ENCODE measurements at places on chromosomes 3 and 15.

DNA sequence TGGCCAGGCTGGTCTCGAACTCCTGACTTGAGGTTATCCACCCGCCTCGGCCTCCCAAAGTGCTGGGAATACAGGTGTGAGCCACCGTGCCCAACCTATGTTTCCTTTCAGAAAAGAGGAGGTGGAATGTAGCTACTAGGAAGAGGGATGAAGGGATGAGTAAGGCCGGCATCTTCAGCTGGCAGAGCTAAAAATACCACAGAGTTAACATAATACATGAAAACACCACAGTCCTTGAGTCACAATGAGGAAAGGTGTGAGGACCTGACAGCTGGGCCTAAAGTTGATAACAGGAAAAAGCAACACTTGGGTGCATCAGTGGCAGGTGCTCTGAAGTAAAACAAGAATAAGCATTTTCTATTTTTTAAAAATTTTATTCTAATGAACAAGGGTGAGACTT, 392.2 kb downstream of the DIPK2A start:
- peaks cover 1% of the 10 kb centered on the region for H3K36me3 ChIP-seq
- no peaks in the 10 kb centered on the region for H3K4me1 ChIP-seq
- DNase-seq, result no peak
- no peaks in the 10 kb centered on the region for H3K27me3 ChIP-seq

- no peaks in the 10 kb centered on the region for H3K36me3 ChIP-seq
- DNase-seq, result no peak
- no peaks in the 10 kb centered on the region for H3K27me3 ChIP-seq
- H3K4me3 ChIP-seq, result no peak overlapping the region
- no peaks in the 10 kb centered on the region for H3K4me1 ChIP-seq
Measured at GRCh38 chr3:35598804-35599203, 40.5 kb upstream of the ARPP21 start.

DNA sequence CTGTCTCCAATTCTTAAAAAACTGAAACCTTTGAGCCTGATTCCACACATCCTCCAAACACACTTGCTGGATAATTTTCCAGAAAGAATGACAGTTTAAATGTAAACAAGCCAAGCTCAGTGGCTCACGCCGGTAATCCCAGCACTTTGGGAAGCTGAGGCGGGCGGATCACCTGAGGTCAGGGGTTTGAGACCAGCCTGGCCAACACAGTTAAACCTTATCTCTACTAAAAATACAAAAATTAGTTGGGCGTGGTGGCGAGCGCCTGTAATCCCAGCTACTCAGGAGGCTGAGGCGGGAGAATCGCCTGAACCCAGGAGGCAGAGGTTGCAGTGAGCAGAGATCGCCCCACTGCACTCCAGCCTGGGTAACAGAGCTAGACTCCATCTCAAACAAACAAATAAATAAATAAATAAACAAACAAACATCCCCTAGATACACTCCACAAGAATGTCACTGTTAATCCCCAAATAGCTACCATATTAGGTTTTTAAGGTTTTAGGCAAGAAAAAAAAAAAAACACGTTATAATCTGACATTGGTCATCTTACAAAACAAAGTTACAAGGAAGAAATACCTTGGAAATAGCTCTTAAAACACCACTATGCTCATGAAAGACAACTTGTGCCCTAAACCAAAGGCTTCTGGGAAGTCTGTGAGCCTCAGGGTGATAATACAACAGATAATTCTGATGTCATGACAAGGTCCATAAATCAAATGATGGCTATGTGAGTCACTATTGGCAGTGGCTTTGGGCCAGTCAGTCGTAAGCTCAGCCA, 13.2 kb downstream of the TNIK start:
- DNase-seq, result no peak
- no peak overlapping the region for H3K27ac ChIP-seq
- peaks cover 46% of the 10 kb centered on the region for H3K4me1 ChIP-seq
- no peaks in the 10 kb centered on the region for H3K27me3 ChIP-seq

DNA sequence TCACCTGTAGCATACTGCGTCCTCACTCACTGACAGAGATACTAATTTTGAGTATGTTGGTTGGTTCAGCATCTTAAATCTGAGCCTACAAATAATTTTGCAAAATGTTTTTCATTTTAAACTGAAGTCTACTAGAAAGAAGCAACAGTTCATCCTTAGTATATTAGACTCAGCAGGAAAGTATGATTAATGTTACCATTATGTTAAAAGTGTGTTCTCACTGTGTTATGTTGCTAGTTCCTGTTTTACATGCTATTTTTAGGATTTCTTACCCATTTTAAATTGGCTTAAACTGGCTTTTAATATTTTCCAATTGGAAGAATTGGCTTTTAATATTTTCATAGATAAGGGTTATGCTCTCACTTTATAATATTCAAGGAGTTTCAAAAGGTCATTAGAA, 25.7 kb downstream of the ACKR4 start:
- H3K4me1 ChIP-seq, result peaks cover 9% of the 10 kb centered on the region
- H3K4me3 ChIP-seq, result no peak overlapping the region
- H3K27ac ChIP-seq, result no peak overlapping the region
- no peaks in the 10 kb centered on the region for H3K27me3 ChIP-seq
- peaks cover 21% of the 10 kb centered on the region for H3K36me3 ChIP-seq

DNA sequence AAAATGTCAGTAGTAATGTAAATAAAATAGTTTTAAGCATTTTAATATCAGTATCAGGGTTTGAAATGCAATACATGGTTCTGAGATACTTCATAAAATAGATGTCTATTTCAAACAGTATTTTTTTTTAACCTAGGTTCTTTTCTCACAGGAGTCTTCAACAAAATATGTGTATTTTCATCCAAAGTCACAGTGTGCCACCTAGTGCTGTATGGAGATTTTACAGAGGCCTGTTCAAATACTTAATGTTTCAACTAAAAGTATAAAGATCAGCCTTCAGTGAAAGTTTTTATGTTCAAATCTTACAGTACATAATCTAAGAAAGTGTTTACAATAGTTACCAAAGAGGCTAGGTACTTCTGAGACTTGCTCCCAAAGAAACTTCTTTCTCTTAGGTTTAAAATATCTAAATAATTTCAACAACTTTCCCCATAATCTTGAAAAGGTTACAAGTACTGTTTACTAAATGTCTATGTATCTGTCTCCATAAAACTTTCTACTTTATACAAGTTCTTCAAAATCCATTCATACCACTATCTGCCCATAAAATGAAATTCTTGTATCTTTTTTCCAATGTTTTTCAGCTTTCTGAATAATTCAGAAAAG, 38.3 kb downstream of the SCAPER start:
- peaks cover 12% of the 10 kb centered on the region for H3K36me3 ChIP-seq
- DNase-seq, result no peak
- no peak overlapping the region for H3K4me3 ChIP-seq

DNA sequence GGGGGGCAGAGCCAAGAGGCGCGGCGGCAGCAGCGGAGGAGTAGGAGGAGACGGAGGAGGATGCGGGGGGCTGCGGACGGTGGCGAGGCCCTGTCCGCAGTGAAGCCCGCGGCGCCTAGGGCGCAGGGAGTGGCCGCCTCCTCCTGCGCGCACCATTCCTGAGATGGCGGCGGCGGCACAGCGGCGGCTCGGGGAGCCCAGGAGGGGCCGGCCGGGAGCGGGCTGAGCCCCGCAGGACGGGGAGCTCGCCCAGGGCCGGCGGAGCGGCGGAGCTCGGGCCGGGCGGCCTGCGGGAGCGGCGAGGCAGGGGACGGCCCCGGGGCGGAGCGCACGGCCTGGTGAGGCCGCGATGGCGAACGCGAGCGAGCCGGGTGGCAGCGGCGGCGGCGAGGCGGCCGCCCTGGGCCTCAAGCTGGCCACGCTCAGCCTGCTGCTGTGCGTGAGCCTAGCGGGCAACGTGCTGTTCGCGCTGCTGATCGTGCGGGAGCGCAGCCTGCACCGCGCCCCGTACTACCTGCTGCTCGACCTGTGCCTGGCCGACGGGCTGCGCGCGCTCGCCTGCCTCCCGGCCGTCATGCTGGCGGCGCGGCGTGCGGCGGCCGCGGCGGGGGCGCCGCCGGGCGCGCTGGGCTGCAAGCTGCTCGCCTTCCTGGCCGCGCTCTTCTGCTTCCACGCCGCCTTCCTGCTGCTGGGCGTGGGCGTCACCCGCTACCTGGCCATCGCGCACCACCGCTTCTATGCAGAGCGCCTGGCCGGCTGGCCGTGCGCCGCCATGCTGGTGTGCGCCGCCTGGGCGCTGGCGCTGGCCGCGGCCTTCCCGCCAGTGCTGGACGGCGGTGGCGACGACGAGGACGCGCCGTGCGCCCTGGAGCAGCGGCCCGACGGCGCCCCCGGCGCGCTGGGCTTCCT, at the start of gene GPR27:
TSS of gene GPR27 (plus strand) at position 155 of the 909 bp plus-strand sequence. CDS start at position 350, 195 bp downstream.
- peaks cover 6% of the 10 kb centered on the region for H3K4me1 ChIP-seq
- H3K27ac ChIP-seq, result no peak within 1 kb of the TSS
- peaks cover 52% of the 10 kb centered on the region for H3K27me3 ChIP-seq
- peak within 1 kb of the TSS; percentile 57 for H3K4me3 ChIP-seq

DNA sequence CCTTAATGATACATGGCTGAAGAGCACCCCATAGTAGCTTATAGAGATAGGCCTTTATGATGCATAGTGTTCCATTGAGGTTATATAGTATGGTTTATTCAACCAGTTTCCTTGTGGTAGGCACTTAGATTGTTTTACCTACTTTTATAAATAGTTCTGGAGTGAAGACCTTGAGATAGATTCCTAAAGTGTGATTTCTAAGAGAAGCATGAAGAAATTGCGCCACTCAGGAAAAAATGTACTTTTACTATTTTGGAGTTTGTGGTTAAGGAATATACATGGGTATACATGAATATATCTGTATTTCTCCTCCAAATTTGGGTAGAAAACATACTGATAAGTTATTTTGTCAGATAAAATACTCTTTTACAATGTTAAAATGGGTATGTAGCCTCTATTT, 70.5 kb downstream of the CHD2 start:
- H3K27me3 ChIP-seq, result no peaks in the 10 kb centered on the region
- no peak overlapping the region for H3K4me3 ChIP-seq
- H3K4me1 ChIP-seq, result peaks cover 37% of the 10 kb centered on the region
- peaks cover 50% of the 10 kb centered on the region for H3K36me3 ChIP-seq

GRCh38 chr3:40827226-40827625, 302.5 kb downstream of the ZNF621 start:
- no peak overlapping the region for H3K4me3 ChIP-seq
- H3K36me3 ChIP-seq, result no peaks in the 10 kb centered on the region
- no peaks in the 10 kb centered on the region for H3K27me3 ChIP-seq
- H3K27ac ChIP-seq, result no peak overlapping the region
- H3K4me1 ChIP-seq, result no peaks in the 10 kb centered on the region

- H3K4me3 ChIP-seq, result no peak overlapping the region
- no peak overlapping the region for H3K27ac ChIP-seq
- no peak for DNase-seq
- H3K4me1 ChIP-seq, result no peaks in the 10 kb centered on the region
- H3K27me3 ChIP-seq, result peaks cover 8% of the 10 kb centered on the region
Measured at GRCh38 chr3:39241561-39241960, 38.3 kb downstream of the CX3CR1 start.

GRCh38 chr15:92886042-92886537, 14.0 kb upstream of the CHD2 start:
- H3K36me3 ChIP-seq, result peaks cover 62% of the 10 kb centered on the region
- H3K27me3 ChIP-seq, result peaks cover 5% of the 10 kb centered on the region
- H3K4me3 ChIP-seq, result peak overlapping the region; percentile 86
- DNase-seq, result no peak
- H3K4me1 ChIP-seq, result peaks cover 62% of the 10 kb centered on the region
- H3K27ac ChIP-seq, result peak overlapping the region; percentile 86

DNA sequence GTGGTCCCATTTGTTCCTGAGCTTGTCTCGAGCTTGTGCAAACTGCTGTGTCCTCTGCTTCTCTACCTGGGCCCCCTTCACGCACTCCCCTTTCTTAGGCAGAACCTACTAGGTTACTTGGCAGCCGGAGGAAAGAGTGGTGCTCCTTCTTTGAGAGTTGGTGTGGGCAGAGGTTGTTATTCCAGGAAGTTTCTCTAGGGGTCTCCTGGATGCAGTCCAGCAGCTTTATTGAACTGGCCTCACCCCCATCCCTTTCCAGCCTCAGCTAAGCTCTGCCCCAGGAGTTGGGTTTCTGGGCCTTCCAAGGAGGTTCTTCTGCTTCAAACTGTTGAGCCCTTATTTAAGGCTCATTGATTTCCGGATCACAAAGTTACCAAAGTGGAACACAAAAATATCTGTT, 103.2 kb downstream of the C3orf70 start:
- no peak for DNase-seq
- H3K4me3 ChIP-seq, result no peak overlapping the region
- no peaks in the 10 kb centered on the region for H3K27me3 ChIP-seq
- no peaks in the 10 kb centered on the region for H3K4me1 ChIP-seq

DNA sequence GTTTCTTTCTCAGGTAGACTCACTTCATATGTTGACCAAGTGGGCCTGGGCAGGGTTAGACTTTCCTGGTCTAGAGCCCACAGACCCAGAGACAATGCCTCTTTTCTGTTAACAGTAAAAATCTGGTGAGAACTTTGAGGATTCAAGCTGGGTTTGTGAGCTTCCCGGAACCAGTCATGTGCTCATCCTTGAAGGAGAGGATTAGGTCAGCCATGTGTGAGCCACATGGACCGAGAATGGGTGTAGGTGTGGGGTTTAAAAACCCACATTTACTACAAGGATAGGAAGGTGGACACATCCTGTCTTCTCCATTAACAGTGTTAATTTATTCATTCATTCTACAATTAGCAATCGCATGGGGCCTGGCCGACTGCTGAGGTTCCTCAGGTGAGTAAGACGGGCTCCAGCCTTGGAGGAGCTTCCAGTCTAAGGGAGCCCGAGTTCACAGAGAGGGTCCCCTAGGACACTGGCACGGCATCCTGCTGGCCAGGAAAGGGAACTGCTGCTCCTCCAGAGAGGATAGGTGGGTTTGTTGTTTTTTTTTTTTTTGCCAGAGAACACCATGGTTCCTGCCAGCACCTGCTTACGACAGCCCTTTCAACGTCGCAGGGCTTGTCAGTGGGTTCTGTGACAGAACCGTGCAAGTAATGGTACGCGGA, 69.0 kb downstream of the SQOR start:
- no peak for DNase-seq
- peaks cover 8% of the 10 kb centered on the region for H3K27me3 ChIP-seq
- H3K4me1 ChIP-seq, result peaks cover 12% of the 10 kb centered on the region
- H3K4me3 ChIP-seq, result peak overlapping the region; percentile 74
- no peak overlapping the region for H3K27ac ChIP-seq

DNA sequence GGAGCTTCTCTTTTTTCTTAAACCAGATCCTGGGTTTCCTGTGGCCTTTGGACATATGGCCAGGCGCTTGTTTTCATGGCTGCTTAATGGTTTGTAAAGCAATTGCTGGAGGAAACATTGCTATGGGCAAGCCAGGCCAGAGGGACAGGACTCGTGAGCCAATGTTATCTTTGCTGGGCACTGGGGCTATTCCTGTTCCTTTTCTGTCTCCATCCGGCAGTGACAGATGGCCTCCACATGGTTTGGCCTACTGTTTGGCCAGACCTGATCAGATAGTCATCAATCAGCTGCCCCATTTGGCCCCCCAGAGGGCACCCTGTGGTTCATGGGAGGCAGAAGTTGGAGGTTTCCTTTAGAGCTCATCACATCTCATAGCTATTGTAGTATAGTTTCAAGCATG, 326.1 kb upstream of the ROPN1 start:
- no peak for DNase-seq
- H3K27ac ChIP-seq, result no peak overlapping the region
- no peaks in the 10 kb centered on the region for H3K36me3 ChIP-seq
- H3K27me3 ChIP-seq, result peaks cover 3% of the 10 kb centered on the region
- no peak overlapping the region for H3K4me3 ChIP-seq
